ENCODE measurements at places on chromosomes 12 and 14.
A peak's percentile ranks its signal among the peaks of the same experiment; 100 is the strongest.

DNA sequence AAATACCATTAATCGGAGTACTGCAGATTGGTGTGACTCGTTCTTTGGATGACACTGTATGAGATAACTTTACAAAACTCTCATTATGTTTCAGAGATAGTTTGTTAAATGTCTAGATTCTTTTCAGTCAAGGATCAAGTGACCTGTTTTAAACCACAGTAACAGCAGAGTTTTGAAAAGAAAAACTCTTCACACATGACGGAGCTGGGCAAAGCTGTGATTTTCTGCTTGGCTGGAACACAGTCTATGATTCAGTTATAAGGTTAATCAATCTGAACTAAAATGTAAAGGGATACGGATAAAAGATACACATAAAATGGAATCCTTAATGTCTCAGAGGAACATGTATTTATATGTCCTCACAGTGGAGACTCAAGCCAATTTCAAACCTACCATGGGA lies 573.2 kb downstream of the PRKD1 start:
- DNase-seq = no peak

DNA sequence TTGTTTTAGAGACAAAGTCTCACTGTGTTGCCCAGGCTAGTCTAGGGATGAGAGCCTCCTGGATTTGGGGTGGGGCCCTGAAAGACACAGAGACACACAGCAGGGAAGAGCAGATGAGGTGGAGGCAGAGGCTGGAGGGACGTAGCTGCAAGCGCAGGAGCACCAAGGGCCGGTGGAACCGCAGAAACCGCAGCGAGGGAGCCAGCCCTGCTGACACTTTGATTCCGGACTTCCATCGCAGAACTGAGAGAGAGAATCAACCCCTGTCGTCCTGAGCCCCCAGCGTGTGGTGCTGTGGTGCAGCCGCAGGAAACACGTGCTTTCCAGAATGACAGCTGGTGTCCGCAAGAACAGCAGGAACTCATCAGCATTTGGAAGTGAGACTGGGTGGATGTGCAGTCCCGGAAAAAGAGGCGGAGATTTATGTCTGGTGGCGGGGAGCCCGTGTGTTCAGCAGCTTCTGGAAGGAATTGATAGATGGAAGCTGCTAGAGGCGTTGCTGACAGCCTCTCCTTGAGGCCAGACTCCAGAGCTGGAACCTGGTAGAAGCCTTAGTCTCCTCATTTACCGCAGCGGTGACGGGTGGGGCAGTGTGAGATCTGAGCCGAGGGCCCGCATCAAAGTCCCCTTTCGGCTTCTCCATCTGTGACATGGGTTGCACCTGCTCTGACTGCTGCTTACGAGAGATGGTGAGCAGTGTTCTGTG lies 21.9 kb upstream of the KLC1 start:
- DNase-seq = no peak

- no peak for DNase-seq
Measured at GRCh38 chr12:111448846-111449790, 43.4 kb downstream of the SH2B3 start.

DNA sequence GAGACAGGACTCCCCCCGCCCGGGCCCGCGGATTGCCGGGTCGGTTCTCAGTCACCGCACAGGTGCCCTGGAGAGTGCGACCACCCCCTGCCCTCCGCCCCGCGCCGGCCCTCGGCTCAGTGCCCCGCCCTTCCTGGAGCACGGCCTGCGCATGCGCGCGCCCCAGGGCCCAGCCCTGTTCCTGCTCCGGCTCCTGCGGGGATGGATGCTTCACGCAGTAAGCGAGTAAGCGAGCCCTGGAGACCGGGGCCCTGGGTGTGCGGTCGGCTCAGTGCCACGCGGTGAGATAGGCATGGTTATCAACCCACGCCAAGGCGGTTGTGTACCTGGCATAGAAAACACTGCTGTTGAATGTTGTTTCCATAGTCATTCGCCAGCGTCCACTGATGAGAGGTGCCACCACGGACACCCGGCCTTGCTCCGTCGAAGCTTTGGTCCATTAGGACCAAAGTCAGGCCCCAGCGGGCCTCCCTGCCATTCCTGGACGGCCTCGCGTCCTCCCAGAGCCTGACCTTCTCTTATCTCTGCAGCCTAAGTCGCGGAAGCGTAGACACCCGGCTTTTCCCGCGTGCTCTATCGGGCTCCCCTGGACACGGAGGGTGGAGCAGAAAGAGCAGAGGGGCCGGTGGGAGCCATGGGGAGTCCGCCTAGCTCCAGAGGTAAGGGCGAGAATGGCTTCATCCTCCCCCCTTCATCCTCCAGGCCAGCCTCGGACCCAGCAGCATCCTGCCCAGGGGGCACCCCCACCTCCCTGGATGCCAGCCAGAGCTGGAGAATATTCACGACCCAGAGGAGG lies 90.6 kb downstream of the PAPOLA start:
- peak; percentile 22 for DNase-seq

GRCh38 chr14:53501361-53502211 lies 348.5 kb upstream of the DDHD1 start:
- no peak for DNase-seq

DNA sequence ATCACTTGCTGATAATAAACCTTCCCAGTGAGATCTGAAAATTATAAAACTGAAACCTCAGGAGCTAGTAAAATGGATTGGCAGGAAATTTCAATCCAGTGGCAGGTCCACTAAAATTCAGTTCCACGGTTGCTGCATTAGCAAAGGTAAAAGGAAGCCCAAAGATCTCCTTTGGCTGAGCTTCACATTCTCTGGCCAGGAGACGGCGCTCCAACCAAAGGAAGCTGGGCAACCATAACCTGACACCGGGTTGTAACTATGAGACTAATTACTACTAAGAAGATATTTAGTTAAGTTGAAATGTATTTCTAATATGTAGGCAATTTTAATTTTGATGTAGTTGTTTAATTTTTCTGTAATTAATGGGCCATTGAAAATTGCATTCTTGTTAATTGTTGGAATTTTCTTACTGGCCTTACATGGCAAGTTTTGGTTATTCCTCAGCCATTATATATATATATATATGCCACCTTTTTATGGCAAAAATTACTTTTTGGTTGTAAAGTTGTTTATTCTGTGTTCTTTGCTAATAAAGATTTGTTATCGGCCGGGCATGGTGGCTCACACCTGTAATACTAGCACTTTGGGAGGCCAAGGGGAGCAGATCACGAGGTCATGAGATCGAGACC lies 17.0 kb downstream of the OR8S1 start:
- no peak for DNase-seq

GRCh38 chr12:15485466-15485865 lies 163.2 kb downstream of the PTPRO start:
- no peak for DNase-seq

GRCh38 chr12:94127239-94128131 lies 20.9 kb upstream of the PLXNC1 start:
- no peak for DNase-seq

DNA sequence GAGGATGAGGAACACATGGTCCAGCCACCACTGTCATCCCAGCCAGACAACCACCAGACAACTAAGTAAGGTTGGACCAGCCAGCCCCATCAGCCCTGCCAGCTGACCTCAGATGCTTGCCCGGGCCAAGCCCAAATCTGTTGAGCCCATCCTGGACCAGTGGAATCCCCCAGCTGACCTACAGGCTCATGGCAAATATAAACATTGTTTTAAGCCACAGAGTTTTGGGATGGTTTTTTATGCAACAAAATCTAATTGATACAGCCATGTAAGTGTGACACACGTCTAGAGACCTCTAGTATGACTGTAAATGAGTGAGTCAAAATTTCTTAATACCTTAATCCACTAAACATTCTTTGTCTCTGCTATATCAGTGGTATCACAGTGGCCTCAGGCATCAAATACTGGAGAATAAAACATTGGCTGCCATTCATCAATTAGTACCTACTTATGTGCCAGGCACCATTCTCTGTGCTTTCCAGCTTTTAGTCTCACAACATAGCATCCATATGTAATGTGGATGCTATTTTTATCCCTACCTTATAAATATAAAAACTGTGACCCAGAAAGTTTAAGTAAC lies 24.2 kb upstream of the NT5DC3 start:
- no peak for DNase-seq

DNA sequence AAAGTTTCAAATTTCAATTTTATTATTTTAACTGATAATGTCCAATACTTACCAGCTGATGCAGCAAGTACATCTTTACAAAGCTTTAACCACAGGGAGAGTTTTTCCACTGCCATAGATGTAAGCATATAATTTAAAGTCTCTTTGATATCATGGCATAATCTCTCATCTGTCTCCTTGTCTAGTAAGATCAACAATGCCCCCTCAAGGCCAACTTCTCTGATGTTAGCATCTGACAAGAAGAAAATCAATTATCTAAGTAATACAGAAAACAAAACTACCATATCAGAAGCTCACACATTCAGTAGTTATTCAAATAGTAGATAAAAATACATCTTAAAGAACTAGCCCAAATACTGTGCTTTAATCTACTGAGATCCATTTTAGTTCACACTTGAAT lies 94.2 kb downstream of the HEATR5A start:
- DNase-seq = no peak

DNA sequence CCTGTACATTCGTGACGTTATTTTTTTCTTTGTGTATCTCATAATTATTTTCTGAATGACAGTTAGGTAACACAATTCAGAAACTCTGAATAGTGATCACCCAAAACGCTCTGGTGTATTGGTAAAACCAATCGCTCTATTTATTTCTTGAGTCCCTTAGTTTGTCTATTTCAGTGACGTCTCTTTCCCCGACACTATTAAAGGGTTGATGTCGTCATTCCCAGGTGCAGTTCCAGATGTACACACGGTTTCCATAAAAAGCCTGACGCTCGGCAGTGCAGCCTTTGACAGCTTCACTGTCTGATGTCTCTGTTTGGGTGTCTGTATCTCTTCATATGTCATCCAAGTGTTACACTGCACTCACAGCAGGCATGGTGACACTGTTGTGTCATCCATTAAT lies 701.4 kb downstream of the TMEM121 start:
- no peak for DNase-seq

DNA sequence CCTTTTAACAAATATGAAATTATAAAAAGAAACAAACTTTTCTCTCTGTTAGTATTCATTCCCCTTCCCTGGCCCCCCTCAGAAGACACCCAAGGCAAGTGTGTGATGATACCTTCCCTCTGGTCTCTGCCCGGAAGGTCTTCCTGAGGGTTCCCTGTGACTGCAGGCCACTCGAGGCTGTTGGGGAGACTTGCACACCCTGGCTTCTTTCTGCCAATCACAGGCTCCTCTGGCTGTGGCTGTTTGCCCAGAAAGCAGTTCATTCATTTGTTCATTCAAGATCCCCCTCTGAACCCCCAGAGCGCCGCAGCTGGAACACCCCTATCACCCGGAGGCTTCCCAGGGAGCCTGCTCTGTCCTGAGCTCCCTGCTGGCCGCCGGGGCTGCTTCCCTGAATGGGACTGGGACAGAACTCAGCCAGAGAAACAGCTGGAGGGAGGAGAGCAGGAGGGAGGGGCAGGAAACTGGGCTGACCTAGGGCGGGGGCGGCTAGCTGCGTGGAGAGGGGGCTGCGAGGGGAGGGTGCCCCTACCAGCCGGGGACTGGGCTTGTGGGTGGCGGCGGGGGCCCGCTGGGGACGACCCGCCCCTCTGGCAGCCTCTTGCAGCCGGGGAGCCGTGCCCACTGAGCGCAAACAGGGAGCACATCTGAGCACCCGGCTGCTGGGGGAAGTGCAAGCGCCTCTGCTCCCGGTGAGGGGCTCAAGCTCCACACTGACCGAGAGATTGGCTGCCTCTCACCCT lies at the start of gene CMKLR1:
TSS of gene CMKLR1 (minus strand) at position 397 of the 743 bp plus-strand sequence. CDS start 45,720 bp downstream, outside the sequence.
- DNase-seq = no peak

GRCh38 chr12:800401-800800 lies 48.0 kb downstream of the WNK1 start:
- DNase-seq = no peak

- no peak for DNase-seq
Measured at GRCh38 chr12:98719515-98720504, 74.7 kb downstream of the APAF1 start.

GRCh38 chr12:51866762-51867161 lies 18.2 kb upstream of the FIGNL2 start:
- DNase-seq = no peak

DNA sequence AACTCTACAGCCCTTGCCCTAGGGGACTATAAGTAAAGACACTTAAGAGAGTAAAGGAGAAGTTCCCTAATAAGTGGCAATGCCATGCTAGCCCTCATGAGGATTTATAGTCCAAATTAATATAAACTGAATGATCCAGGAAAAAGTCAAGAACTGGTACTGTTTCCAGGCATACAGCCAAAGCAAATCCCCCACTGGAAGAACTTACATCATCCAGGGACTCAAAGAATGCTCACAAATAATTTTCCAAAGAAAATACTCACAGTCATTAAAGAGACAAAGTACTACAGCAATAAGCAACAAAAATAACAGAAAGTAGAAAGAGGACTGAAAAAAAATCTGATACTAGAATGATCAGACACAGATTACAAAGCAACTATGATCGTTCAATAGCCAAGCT lies 79.7 kb upstream of the RAP1B start:
- no peak for DNase-seq

GRCh38 chr12:111953455-111953854 lies 59.5 kb downstream of the TMEM116 start:
- DNase-seq = no peak

DNA sequence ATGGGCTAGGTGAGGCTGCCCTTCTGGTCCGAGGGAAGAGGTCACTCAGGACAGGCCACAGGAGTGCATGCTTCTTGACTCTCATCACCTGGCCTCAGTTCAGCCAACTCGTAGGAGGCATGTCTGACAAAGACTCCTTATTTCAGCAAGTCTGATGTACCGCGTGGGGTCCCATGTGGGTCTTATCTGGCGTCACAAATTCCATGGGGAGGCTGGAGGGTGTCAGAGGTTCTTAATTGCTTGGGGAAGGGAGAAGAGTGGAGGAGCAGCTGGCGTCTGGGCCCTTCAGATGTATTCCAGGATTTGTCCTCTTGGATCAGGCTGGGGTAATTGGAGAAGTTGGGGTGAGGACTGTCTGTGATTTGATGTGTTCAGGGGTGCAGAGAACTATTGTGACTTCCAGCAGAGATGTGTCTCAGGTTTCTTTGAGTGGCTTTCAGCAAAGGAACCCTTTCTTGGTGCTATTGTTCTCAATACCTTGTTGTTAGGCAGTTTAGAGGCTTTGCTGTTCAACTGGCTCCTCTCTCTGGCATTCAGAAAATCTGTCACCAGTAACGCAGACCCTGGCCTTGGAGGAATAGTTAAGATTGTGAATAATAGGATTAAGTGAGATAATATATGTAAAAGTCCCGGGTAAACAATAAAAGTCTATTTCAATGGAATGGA lies 60.1 kb downstream of the SUSD6 start:
- no peak for DNase-seq

Measured in stimulated activated CD8-positive, alpha-beta memory T cell treated with anti-CD3 and anti-CD28 coated beads, Interleukin-4, amount 100 ng/mL, for 4 hours (primary cell).